ENCODE measurements at places on chromosomes 12 and 14.

DNA sequence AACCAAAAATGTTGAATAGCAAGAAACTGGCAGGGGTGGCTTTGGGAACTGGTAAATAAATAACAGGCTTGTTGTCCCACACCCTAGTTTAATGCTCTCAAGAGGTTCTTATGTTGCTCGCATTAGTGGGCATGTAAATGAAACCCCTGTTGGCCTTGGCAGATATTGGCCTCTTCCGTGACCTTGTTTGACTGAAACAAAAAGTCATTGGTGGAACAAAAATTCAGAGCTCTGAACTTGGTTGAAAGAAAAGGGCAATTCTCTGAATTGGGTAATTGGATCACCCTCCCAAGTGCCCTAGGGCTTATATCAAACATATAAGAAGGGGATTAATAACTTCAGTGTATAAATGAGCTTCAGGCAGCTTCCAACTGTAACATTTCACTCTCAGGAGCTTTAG lies 426.2 kb downstream of the ZFP36L1 start:
- no peak for DNase-seq

DNA sequence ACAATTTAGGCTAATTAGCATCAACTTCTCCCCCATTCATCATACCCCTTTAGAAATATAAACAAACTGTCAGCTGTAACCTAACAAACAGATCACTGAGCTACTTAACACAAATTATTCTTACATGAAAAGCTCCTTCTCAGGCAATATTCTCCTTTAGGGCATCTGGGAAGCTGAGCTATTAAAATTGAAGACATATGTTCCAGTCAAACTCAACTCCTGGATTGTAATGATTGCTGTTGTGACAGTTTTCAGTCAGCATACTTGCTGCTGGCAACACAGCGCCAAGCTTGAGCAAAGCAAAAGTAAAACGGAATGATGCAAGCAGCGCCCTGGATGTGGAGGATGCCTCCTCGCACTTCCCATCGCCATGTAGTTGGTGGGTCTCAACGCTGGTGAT lies 82.4 kb downstream of the SLC25A21 start:
- DNase-seq = no peak

GRCh38 chr12:104969343-104969742 lies 11.3 kb upstream of the SLC41A2 start:
- no peak for DNase-seq

DNA sequence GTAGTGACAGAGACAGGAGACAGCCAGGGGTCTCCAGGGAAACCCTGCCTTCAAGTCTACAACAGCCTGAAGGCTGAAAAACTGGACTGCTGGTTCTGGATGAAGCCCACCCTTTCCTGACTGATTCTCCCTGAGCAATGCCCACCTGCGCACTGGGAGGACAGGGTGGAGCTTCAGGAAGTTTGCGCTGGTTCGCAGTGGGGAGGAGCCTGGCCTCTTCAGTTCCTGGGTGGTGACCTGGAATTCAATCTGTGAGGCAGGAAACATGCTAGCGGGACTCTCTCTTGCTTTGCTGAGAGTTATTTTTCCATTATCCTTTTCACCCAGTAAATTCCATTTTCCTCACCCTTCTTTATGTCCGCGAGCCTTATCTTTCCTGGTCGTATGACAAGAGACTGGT lies 600.8 kb downstream of the TRHDE start:
- DNase-seq = no peak

- DNase-seq = no peak
These were observed 195.7 kb upstream of the LRIG3 start for GRCh38 chr12:59115995-59116394.
